ENCODE measurements at places on chromosomes 11 and 22.

- no peak for DNase-seq
Measured at GRCh38 chr11:76690736-76691135, 20.2 kb upstream of the LRRC32 start.

- DNase-seq, result no peak
Measured at GRCh38 chr22:31973739-31974138, 29.4 kb downstream of the YWHAH start.

- no peak for DNase-seq
Measured at GRCh38 chr11:79069504-79069903, 371.3 kb downstream of the TENM4 start.

DNA sequence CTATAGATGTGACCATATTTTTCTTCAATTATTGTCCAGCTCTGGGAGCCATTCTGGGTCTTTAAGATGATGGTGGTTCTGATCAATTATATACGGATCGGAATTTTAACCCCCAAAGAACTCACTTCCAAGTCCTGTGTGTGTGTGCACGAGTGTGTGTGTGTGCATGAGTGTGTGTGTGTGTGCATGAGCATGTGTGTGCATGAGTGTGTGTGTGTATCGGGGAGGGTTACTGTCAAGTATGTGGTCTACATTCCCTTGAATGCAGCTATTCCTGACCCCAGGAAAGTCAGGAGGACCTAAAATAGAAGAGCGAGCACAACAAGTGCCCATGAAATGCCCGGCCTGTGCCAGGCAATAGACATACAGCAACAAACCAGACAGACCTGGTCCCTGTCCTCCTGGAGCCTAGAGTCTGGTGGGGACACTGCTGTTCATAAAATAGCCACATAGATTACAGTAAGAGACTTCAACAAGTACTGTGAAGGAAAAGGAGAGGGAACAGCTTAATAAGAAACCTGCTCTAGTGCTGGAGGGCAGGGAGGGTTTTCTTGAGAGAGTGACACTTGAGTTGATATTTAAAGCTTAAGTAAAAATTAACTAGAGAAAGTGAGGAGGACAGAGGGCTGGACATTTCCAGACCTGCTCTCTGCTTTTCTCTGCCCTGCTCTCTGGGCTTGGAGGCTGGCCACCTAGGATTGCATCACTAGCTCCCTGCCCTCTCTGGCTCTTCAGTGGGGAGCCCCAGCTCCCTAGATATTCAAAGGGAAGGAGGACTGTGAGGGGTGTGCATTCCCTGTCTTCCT is 66.1 kb upstream of the SPON1 start:
- DNase-seq, result no peak

DNA sequence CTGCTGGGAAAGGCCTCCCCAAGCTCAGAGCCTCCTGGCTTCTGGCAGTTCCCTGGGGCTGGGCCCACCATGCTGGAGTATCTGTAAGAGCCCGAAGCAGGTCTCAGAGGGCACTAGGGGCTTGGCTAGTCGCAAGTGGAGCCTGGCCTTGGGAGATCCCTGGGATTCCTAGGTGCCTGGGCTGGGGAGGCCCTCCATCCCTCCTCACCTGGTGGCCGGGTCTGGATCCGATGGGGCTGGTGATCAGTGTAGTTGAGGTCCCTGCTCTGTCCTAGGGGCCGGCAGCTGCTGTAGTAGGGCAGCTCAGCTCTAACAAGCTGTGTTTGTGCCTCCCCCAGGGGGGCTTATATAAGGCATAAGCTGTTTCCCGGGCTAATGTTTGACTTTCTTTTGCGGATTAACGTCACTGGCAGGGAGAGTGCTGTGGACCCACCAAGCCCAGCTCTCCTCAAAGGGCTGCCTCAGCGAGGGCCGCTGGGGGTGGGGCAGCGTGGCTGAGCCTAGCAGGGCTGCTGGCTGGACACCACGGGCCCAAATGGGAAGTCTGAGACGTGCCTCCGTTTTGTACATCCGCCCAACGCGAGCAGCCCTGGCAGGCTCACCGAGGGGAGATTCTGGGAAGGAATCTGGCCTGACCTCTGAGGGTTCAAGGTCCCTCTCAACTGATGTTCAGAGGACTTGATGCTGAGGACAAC is at the start of gene SLC22A8:
TSS of gene SLC22A8 (minus strand) at position 321 of the 695 bp plus-strand sequence. CDS start 883 bp downstream, outside the sequence.
- DNase-seq, result no peak

DNA sequence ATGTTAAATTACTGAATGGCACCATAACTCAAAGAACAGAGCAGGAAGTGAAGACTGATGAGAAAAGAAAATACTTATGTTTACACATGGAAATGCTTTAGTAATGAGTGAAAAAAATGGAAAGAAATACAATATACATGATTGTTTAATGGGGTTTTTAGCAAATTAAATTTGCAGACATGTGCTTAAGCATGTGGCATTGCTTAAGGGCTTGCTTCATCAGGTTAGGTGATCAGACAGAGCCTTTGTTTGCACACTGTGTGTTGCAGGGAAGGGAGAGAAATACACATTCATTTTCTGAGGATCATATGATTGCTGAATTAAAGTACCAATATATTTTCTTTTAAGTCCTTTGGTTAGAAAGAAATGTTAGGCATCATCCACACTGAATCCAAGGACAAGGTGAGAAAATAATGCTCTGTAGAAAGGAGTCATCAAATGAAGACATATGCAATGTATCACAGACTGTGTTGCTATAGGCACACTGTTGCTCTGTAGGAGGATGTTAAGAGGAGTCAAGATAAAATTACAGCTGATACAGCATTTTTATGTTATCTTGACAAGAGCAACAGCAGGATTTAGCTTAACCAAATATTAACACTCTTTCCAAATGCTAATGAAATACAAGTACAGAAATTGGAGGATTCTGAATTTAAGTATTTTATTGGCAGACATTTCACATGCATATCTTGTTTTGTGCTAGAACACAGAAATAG is 23.4 kb upstream of the ARHGAP20 start:
- no peak for DNase-seq

DNA sequence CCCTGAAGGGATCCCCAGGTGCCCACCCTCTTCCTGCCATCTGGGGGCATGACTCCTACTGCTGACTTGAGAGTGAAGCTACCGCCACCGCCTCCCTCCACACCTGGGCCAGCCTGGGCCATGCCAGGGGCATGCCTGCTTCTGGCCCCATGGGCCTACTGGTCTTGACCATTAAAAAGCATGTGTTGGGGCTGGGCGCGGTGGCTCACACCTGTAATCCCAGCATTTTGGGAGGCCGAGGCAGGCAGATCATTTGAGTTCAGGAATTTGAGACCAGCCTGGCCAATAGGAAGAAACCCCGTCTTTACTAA is 37.7 kb upstream of the CCDC188 start:
- DNase-seq, result no peak

DNA sequence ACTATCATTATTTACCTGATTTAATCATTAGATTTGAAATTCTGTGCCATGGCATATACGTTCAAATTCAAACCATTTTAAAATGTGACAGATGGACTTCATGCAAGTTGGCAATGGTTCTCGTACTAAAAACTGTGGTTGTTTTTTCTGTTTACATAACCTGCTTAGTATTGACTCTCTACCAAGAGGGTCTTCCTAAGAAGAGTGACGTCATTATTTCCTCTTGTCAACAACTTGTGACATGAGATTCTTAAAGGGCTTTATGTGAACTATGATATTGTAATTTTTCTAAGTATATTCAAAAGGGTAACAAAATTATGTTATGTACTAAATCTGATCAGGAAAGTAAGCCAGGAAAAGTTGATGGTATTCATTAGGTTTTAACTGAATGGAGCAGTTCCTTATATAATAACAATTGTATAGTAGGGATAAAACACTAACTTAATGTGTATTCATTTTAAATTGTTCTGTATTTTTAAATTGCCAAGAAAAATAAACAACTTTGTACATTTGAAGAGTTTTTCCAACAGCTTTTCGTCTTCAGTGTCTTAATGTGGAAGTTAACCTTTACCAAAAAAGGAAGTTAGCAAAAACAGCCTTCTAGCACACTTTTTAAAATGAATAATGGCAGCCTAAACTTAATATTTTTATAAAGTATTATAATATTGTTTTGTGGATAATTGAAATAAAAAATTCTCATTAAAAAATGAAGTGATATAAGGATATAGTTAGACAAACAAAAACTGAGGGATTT is 87.0 kb downstream of the GRK3 start:
- DNase-seq, result no peak

DNA sequence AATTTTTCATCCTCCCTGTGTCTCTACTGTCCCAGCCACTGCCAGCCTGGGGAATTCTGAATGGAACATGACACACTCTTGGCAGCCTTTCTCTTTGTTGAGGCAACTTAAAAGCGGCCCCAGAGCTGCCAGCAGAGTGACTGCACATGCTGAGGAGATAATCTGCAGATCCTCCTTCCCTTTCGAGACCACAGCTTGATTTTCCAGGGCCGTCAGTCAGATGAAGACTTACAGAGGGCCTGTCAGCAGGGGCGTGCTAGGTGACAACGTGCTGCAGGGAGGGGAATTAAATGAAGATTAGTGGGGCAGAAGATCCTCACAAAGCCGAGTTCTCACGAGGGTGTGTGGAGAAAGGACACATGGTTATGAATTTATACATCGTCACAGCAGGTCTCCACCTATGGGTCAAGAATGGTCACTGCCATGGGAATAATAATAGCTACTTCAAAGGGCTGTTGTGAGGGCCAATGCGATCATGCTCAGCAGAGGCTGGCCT is 193.5 kb upstream of the PITPNB start:
- no peak for DNase-seq
